ENCODE measurements at places on chromosomes 11 and 22. TPM values are rescaled to one million over a fixed set of nuclear protein-coding genes. Genes with fewer than 3 reads are reported as not detected.

GRCh38 chr22:36806835-36807234, 10.0 kb downstream of the PVALB start:
- DNase-seq: no peak

- DNase-seq: no peak
Observed at GRCh38 chr11:87775036-87775435, 400.2 kb downstream of the RAB38 start.

DNA sequence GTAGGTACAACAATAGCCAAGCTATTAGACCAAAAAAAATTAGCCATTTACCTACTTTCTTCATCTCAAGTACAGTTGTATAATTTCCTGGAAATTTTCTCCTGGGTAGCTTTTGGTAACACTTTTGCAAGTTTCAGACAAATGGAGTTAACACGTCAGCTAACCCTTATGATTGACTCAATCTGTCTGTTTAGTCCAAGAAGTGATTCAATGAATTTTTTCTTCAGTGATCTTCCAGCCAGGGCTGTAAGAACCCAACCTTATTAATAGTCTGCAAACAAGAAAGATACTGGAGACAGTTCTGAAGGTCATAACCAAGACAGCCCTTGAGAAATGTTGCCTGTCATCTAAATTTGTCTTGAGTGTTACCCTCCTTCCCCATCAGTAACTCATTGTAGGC, 30.1 kb upstream of the FIBIN start:
- DNase-seq: no peak

DNA sequence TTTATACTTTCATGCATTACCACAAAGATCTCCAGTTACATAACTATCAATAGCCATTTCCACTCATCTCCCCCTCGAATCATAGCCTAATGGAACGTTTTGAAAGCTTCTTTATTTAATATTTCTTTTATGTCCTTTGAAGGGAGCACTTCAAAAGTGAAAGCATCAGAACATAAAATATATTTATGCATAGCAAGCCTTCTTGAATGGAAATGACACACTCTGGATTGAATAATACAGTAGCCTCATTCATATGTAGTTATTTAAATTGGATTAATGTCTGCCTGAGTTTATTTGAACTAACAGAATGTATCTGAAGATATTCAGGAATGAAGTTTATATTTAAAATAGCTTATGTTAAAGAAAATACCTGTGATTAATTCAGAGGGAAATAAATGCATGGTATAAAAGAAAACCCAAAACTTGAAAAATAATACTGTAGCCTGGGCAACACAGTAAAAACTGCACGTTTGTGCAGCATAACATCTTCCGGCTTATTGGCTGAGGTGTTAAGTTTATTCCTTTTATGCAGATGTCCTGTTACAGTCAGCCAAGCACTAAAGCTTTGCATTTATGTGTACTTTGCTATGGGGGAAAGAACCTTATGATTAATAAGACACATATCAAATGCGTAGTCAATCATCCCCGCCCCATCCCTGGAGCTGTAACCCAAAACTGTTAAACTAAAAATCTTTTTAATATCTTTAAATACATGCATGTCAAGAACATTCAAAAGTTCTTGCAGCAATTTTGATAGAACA, 22.0 kb downstream of the OOSP3 start:
- no peak for DNase-seq

GRCh38 chr11:16883174-16883573, 131.0 kb downstream of the PLEKHA7 start:
- peak; percentile 29 for DNase-seq

DNA sequence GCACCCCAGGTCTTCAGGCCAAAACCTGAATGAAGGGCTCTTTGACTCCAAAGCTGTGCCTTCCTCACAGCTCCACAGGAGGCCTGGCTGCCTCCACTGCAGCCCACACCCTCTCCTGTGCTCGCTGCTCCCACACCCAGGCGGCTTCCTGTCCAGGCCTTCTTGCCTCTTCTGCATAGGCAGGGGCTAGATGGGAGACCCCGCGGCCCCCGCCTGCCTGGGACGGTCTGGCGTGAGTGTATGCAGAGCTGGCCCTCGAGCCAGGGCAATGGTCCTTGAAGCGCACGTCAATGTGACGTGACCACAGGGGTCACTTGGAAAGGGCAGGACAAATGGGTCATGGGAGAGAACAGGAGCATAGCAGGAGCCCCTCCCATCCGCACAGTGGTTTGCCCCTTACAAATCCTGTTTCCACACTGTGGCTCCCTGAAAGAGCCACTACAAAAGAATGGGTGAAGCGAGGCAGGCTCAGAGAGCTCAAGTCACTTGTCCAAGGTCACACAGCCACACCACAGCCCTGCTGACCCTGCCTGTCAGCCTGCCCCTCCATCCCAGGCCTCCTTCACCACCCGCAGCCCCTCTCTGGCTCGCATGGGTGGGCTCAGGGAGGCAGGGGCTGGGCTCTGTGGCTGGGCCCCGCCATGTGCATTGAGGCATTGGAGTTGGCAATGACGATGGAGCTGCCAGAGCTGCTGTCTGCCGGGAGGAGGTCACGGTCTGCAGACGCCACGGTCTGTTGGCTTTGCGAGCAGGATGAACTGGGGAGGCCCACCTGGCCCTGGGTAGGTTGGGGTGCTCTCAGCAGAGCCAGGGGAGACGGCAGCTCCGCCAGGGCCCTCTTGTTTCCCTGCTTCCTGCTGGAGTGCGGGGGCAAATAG, 71.2 kb upstream of the WNT11 start:
- no peak for DNase-seq

DNA sequence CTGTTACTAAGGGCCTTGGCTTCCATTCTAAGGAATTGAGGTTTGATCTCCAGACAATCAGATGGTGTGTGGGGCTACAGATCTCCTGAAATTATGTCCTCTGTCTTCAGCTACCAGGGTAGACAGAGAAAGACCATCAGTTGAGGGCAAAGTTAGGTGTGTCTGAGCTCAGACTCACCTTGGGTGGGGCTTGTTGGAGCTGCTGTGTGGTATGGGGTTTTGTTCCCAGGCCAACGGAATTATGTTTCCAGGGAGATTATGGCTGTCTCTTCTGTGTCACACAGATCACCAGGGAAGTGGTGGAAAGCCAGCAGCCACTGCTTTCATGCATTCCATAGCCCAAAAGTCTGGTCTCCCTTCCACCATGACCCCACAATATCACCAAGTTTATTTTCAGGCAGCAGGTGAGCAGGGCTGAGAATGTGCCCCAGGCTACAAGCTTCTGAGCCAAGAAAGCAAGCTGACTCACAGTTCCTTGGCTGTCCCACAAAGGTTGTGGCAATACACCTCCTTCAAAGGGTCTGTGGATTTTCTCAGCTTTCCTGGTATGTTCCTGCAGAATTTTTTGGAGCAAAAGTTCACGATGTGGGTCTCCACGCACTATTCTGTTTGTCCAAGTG, 714.9 kb downstream of the LUZP2 start:
- no peak for DNase-seq

GRCh38 chr22:42933485-42934091, 76.5 kb upstream of the ARFGAP3 start:
- DNase-seq: no peak

- no peak for DNase-seq
Observed at GRCh38 chr22:46783721-46784120, 21.3 kb downstream of the TBC1D22A start.

GRCh38 chr11:66317322-66317722, 478 bp upstream of the CD248 start:
- DNase-seq: no peak

- DNase-seq: peak; percentile 83
Observed at GRCh38 chr22:31969789-31970489, 25.6 kb downstream of the YWHAH start.

GRCh38 chr11:1745701-1746320, 4.6 kb downstream of the IFITM10 start:
- DNase-seq: no peak

DNA sequence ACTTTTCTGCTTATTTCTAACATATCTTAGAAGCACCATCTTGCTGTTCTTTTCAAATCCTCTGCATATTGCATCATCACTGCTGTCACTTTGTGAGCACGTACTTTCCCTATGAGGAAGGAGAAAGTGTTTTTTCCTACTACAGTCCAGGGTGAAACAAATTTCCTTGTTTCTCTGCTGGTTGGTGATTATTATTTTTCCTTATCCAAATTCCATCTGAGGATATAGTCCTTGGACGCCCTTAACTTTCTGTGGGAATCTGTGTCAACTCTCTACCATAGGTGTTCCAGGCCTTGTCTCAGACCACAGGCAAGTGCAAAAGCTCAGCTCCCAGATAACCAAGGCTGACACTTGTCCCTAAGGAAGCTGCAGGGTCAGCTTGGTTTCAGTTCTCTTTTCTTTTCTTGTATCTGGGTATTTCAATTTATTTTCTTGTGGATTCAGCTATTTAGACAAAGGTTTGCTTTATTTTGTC, 29.4 kb upstream of the LYVE1 start:
- DNase-seq: no peak

GRCh38 chr22:45842291-45842991, 134.5 kb downstream of the WNT7B start:
- DNase-seq: no peak

- DNase-seq: no peak
Observed at GRCh38 chr11:87036756-87037449, 831 bp upstream of the TMEM135 start.

GRCh38 chr22:20248461-20248978, 19.6 kb downstream of the RTN4R start:
- no peak for DNase-seq

- no peak for DNase-seq
Observed at GRCh38 chr11:113667801-113668200, 38.3 kb downstream of the TMPRSS5 start.

The UBE2L3 gene
- 60.9 TPM for total RNA-seq

The DTX4 gene
- total RNA-seq: 95.7 TPM

The NTM gene
- total RNA-seq: 7.7 TPM

The IGLL5 gene
- total RNA-seq: 32.8 TPM

The SMPD1 gene
- total RNA-seq: 86.6 TPM

The SGSM1 gene
- total RNA-seq: 6.5 TPM

The APOL6 gene
- total RNA-seq: 40.3 TPM

The OR8G5 gene
- not detected for total RNA-seq

The TXNRD2 gene
- total RNA-seq: 22.6 TPM
